Activated T-cell treated with anti-CD3 and anti-CD28 coated beads for 24 hours (primary cell): ENCODE measurements at places on chromosomes 12 and 14.
A peak's percentile ranks its signal among the peaks of the same experiment; 100 is the strongest.

- no peak for DNase-seq
These were observed 71.7 kb downstream of the TPH2 start for GRCh38 chr12:72010356-72010755.

DNA sequence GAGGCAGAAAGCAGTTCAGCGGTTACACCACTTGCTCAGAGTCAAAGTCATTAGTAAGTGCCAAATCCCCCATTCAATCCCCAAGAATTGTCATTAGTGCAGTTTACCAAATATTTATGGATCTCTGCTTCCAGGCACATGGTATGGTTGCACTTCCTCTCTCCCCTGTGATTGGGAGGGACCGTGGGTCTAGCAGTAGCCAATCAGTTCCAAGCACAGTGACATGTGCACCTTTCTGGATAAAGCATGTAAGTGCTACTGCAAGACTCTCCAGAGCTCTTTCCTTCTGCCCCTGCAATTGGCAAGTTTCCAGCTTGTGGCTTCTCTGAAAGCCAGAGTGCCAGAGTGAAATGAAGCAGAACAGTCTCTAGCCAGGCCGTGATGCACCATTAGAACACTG lies 85.3 kb upstream of the FLRT2 start:
- no peak for DNase-seq

- DNase-seq, result no peak
These were observed 10.8 kb downstream of the SMIM41 start for GRCh38 chr12:52090291-52090690.

GRCh38 chr12:27666510-27666909 lies 29.7 kb upstream of the REP15 start:
- DNase-seq, result no peak

DNA sequence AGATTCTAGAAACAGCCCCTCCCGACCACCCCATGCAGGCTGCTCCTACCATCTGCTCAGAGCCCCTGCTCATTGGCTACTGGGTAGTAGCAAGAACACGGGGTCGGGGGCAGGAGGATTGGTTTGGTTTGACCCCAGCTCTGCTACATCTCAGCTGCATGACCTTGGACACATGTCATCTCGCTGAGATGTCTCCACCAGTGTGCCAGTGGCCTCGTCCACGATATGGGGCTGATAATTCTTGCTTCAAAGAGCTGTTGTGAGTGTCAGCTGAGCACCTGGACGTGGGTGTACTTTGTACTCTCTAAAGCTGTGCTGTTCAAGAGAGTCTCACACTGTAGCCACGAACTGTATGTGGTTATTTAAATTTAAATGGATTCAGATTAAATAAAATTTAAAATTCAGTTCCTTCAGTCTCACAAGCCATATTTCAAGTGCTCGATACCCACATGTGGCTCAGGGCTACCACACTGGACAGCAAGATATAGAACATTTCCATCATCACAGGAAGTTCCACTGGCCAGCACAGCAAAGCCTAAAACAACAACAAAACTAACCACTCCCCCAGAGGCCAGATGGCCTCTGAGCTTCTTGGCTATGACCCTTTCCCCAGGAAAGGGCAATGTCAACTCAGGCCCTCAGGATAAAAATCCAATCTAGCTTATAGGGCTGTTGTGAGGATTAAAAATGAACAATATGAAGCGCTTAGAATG lies 18.6 kb downstream of the LTBP2 start:
- DNase-seq, result no peak

- DNase-seq, result no peak
These were observed 88.5 kb downstream of the MYRFL start for GRCh38 chr12:69913526-69913925.

DNA sequence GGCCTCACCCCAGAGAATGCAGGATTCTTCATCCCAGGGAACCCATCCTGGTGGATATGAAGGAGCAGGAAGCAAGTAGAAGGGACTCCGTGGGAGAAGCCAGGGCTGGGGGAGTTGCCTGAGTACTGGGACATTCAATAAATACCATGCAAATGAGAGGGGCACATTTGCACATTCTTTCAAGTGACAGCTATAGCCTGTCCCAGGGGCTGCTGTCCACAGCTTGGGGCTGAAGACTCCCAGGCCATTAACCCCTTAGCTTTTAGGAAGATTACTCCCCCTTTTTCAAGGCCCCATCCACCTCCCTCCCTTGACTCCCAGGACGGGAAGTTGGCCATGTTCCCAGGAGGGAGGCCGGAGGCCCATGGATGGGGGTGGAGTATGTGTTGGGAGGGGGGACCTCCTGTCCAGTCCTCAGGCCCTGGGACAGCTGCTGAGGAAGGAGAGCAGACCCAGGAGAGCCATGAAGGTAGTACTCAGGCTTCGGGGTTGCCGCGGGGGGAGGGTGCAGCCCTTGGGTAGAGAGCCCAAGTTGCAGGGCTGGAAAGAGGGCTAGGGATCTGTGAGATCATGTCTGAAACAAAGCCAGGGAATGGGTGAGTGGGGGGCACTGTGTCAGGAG lies 974 bp upstream of the TNS2 start:
- no peak for DNase-seq

DNA sequence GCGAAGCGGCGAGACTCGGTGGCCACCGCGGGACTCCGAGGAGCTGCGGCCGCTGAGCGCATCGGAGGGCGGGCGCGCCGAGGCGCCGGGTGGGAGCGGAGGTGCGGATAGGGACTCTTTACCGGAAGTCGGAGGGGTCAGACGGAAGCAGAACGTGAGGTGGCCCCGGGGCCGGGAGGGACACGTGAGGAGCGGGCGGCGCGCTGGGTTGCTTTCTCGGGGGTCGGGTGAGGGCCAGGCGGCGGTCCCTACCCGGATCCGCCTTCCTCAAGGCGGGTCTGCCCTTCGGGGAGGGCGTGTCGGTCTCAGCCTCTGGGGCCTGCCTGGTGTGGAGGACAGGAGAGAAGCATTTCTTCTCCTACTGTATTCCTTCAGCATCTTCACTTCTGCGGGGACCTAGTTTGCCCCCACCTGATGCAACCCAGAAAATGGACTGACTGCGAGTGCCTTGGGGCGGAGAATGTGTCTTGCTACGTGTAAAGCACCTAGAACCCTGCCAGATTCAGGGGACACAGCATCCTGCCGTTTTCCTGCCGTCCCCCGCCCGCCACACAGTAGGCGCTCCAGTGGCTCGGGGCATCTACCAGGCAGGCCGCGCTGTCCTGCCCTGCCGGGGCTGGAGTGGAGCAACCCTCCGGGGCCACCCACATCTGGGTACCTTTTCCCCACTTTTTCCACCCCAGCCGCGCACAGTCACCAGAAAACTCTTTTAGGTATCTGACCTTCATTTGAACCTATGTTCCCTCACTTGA lies 514 bp upstream of the ATXN2 start:
- DNase-seq, result peak; percentile 84

GRCh38 chr12:52354200-52354599 lies 13.1 kb downstream of the KRT85 start:
- DNase-seq, result no peak

- DNase-seq, result no peak
These were observed 18.7 kb downstream of the PKP2 start for GRCh38 chr12:32877601-32878459.
